ENCODE measurements at places on chromosomes 6 and 20.

- no peak for DNase-seq
Observed at GRCh38 chr6:37077905-37078296, 72.4 kb downstream of the FGD2 start.

DNA sequence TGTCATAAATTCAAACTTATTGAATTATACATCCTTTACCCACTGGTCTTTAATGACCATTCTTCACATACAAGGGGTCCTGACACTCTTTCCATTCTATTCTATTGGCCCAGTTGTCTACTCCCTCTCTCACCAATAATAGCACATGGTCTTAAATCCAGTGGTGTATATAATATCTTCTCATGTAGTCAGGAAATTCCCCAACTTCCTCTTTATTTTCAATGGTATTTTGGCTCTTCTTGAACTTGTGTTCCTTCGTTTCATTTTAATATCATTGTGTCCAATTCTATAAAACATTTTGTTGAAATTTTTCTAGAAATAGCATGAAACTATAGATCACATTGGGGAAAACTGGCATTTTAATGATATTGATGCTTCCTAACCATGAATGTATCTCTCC is 36.8 kb downstream of the PSMB9 start:
- no peak for DNase-seq

DNA sequence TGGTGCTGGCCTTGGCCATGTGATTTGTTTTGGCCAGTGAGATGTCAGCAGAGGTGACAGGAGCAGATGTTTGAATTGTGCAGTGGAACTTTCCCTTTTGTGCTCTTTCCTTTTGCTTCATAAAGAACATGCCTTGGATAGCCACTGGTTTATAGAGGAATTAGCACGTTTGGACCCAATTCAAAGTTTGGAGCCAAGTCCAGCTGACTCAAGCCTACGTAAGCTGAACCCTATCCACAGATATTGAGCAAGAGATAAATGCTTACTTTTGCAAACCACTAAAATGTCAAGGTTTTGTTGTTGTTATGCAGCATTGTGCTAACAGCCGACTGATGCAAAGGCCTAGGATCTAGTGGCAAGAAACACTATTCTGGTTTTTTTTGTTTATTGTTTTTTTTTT is 230.9 kb upstream of the CITED2 start:
- DNase-seq = no peak

DNA sequence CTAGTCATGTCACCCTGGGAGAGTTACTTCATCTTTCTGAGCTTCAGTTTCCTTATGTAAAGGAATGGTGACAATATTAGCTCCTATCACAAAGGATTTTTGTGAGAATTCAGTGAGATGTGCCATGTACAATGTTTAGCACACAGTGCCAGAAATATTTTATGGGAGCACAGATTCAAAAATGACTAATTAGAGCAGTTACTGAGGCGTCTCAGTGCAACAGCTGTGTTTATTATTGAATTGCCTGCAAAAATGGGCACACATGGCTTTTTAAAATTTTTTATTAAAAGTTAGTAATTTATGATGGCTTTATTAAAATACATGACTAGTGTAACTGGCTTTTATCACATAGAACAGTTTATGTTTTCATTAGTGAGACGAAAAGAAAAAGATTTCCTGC is 134.3 kb upstream of the AHI1 start:
- DNase-seq = no peak

GRCh38 chr6:18820725-18821124 is 433.6 kb downstream of the RNF144B start:
- no peak for DNase-seq

DNA sequence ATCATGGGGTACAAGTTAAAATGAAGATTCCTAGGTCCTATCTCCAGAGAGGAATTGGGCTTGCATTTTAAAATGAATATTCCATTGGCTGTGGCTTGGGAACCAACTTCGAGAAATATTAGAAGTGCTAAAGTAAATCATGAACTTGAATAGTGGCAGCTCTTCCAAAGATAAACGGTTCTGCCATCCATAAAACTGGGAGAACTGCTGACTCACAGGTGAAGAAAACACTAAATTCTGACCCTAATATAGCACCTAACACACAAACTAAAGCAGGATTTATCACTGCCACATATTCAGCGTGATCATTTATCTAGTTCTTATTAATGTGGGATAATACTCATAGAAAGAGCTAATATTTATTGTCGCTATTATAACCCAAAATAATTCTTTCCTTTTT is 508.1 kb upstream of the ID4 start:
- no peak for DNase-seq

DNA sequence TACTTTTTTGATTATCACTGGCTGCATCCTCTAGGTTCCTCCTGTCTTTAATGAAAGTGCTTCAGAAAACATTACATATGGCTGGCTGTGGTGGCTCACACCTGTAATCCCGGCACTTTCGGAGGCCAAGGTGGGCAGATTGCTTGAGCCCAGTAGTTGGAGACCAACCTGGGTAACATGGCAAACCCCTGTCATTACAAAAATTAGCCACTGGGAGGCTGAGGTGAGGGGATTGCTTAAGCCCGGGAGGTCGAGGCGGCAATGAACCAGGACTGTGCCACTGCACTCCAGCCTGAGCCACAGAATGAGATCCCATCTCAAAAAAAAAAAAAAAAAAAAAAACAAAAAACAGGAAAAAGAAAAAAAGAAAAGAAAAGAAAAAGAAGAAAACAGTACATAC is 35.3 kb downstream of the BEND3 start:
- DNase-seq = no peak

DNA sequence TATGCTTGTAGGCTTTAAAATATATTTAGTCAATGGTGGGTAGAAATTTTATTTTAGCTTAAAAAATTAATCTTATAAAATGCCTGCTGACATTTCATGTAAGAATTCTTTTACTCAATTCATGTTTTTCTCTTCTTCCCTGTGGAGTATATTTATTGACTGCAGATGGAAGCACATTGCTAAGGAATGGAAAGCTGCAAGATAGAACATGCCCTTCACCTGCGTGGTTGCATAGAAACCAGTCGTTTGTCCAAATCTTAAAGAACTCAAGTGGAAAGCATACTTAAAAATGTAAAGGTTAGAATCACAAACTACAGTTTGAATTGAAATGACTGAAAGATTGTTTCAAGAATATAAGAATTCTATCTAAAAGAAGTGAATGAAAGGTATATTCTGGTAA is 30.7 kb downstream of the C6orf163 start:
- no peak for DNase-seq

GRCh38 chr6:25599516-25600085 is 52.4 kb upstream of the SCGN start:
- no peak for DNase-seq

DNA sequence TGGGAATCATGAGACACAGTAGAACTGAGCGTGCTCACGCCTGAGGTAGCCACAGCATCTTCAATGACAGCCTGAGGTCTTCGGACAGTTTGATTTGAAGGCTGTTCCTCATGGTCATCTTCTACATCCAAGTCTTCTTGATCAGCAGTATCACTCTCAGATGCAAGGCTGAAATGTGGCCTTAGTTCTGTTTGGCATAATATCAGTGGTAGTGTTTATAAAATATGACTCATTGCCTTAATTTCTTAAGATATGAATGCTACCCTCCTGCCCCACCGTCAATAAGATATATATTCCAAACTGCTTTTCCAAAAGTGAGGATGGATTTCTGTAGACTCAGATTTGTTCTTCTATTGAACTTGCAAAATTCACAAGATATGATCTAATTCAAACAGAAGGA is 17.5 kb upstream of the MAP7 start:
- no peak for DNase-seq

DNA sequence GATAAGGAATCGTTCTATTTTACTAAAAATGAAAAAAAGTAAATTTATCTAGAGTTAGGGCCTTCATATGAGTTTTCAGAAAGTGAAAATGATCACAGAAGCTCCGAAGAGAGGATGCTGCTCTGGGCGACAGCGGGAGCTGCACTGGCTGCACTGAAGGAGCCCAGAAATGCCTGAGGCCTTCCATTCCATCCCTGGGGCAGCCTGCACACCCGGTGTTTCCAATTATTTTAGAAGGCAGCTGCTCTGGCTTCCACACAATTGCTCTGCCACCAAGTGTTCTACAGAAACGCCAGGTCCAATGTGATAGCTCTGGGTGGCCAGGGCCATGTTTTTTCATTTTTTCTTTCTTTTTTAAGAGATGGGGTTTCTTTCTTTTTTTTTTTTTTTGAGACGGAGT is 3.6 kb downstream of the DTNBP1 start:
- DNase-seq = no peak

GRCh38 chr6:43835872-43836419 is 65.9 kb downstream of the VEGFA start:
- DNase-seq = no peak

- peak; percentile 51 for DNase-seq
Observed at GRCh38 chr20:44135012-44135412, 52.0 kb downstream of the JPH2 start.

GRCh38 chr6:147392917-147393625 is 115.4 kb upstream of the SAMD5 start:
- no peak for DNase-seq

DNA sequence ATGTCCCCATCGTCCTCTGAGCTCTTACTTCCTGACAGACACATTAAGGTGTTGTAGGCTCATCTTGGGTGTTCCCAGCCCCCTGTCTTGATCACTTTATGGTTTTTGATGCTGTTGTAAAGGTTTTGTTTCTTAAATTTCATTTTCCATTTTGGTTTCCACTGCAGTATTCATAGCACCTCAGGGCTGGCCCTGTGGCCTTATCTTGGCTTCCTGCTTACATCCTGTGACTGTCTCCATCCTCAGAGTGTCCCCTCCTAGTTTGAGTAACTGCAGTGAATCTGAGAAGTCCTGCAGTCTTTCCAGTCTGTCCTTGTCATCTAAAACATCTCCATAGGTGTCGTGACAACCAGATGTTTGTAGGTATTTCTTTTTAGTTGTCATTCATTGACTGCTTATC is 50.9 kb downstream of the JARID2 start:
- no peak for DNase-seq

- no peak for DNase-seq
Observed at GRCh38 chr6:149131891-149132290, 185.6 kb upstream of the TAB2 start.

DNA sequence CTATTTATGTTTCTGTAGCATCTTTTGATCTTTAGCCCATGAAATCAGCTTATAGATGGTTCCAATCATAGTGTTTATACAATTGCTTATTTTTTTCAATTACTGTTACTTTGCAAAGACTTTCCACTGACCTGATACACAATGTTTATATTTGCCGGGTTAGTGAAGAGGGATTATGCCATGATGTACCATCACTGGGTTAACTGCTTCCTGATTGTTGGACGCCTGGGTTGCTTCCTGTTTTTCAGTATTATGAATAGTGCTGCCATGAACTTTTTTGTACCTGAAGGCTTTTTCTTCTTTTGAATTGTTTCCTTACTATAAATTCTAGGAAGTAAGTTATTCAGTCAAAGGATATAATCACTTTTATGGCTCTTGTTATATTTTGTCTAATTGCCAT is 6.9 kb downstream of the MANBAL start:
- DNase-seq = no peak

DNA sequence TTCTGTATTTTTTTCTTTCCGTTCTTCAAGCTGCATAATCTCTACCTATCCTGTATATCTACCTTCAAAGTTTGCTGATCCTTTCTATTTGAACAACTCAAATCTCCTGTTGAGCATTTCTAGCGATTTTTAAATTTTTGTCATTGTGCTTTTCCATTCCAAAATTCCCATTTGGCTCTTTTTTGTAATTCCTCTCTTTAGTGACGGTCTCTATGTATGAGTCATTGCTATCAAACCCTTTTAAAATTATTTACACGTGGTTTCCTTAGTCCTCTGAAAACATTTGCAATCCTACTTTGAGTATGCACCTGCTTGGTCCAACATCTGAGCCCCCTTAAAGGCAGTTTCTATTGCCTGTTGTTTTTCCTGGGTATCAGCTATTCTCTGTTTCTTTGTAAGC is 100.5 kb upstream of the FOXC1 start:
- no peak for DNase-seq

GRCh38 chr6:33589392-33589730 is 9.3 kb upstream of the BAK1 start:
- DNase-seq = no peak

DNA sequence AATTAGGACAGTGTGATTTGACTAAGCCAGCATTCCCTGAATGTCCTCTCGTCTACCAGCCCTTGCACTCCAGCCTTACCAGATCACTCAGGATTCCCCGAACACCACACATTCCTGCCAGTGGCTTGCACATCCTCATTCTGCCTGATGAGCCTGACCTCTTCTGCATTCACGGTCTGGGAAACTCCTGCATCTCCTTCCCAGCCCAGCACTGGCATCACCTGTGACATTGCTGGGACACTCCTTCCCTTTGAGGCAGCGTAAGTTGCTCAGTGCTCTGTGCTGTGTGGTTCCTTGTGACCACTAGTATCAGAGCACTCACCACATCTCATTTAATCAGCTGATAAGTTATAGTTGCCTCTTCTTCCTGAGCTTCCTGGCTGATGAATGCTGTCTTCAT is 17.3 kb downstream of the NCOA7 start:
- no peak for DNase-seq

GRCh38 chr6:20319520-20320357 is 81.9 kb upstream of the E2F3 start:
- peak; percentile 89 for DNase-seq

- no peak for DNase-seq
Observed at GRCh38 chr6:91486200-91486599, 899.3 kb upstream of the MAP3K7 start.

Measured in activated effector memory CD4-positive, alpha-beta T cell treated with anti-CD3 and anti-CD28 coated beads, Interleukin-2, amount 50 U/mL, for 16 hours (primary cell).